ENCODE measurements at places on chromosomes 3 and 15.
A peak's percentile ranks its signal among the peaks of the same experiment; 100 is the strongest.

GRCh38 chr3:115961380-115961779 lies 338.1 kb downstream of the GAP43 start:
- DNase-seq: no peak

GRCh38 chr3:66297900-66298299 lies 77.1 kb downstream of the SLC25A26 start:
- no peak for DNase-seq

DNA sequence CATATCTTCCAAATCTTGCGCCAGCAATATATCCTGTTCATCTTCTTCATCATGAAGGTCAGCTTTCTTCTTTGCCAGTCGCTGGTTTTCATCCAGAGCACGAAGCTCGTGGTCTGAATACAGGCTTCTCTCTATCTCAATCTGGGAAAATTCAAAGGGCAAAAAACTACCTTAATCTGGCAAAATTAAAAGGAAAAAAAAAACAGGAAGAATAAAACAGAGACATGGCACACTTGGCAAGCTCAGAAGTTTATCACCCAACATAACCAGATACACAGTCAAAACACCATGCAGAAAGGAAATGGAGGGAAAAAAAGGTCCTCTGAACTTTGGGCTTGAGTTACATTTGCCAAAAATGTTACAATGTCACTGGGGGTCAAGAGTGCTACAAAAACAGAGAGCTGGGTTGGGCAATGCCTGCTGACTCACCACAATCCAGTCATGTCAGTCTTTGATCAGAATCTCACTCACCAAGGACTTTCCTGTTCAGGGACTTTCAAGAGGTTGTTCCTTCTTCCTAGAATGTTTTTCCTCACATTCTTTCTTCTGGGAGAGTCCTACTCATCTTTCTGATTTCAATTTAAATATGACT lies 1.5 kb downstream of the MRPL46 start:
- DNase-seq: peak; percentile 57

GRCh38 chr3:12750223-12750622 lies 8.8 kb downstream of the TMEM40 start:
- peak; percentile 74 for DNase-seq

DNA sequence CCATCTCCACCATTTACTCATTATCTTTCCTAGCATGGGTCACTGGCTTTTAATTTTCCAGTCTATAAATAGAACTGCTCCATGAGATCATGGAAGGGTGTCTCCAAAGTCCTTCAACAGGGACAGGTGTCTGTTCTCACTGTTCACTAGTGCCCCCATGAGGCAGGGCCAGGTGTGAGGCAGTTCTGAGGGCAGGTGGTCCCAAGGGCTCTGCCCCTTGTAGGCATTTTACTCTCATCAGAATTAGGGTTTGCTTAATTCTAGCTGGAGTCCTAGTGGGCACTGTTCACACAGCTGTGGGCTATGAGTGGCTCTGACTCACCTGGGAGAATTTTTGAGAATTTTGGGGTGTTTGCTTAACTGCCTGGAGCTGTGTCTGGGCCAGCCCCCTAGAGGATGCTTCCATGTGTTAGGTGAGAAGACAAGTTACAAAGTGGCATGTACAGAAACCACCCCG lies 248.0 kb upstream of the LYSMD4 start:
- no peak for DNase-seq

DNA sequence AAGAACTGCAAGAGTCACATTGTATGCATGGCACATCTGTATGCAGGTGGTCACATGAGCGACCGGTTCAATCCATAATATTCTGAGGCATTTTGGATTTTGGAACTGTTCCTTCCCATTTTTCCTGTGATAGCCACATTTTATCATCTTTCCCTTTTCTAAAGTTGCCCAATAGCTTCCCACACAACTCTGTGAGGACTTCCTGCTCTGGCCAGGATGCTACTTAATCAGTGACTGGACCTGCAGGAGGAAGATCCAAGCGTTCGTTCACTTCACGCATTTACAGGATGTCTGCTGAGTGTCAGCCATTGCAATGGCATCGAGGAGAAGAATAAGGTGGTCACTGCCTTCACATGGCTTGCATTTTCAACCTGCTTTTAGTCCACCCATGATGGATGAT lies 9.8 kb downstream of the KLHL6 start:
- DNase-seq: no peak

DNA sequence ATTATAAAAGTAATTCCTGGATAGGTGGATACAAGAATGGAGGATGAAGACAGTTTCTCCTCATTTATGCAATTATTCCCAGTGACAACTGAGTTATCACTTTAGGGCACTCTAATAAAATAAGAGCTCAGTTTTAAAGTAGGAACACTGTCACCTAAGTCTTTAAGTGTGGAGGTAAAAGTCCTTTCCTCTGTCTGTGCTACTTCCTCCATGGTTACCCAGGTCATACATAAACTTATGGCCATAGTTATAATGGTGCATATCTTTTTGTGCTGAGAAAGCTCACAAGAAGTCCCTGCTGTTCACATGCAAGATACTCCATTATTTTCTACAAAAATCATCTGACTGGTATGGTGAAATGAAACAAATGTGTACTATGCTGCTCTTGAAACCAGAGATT lies 1093.6 kb downstream of the IGSF11 start:
- no peak for DNase-seq

GRCh38 chr15:65540314-65540713 lies 10.1 kb downstream of the HACD3 start:
- no peak for DNase-seq

GRCh38 chr15:23687143-23687470 lies at the start of gene NDN:
Gene NDN (minus strand): TSS chr15:23687305. CDS start chr15:23687217, 88 bp downstream.
- DNase-seq: no peak

Measured in PC-9 (cell line).